CD4-positive, alpha-beta T cell treated with Interleukin-10 for 1 hour (primary cell): ENCODE measurements at places on chromosomes 6 and 20.

- no peak for DNase-seq
These were observed 18.5 kb downstream of the MAP1LC3A start for GRCh38 chr20:34577061-34577460.

DNA sequence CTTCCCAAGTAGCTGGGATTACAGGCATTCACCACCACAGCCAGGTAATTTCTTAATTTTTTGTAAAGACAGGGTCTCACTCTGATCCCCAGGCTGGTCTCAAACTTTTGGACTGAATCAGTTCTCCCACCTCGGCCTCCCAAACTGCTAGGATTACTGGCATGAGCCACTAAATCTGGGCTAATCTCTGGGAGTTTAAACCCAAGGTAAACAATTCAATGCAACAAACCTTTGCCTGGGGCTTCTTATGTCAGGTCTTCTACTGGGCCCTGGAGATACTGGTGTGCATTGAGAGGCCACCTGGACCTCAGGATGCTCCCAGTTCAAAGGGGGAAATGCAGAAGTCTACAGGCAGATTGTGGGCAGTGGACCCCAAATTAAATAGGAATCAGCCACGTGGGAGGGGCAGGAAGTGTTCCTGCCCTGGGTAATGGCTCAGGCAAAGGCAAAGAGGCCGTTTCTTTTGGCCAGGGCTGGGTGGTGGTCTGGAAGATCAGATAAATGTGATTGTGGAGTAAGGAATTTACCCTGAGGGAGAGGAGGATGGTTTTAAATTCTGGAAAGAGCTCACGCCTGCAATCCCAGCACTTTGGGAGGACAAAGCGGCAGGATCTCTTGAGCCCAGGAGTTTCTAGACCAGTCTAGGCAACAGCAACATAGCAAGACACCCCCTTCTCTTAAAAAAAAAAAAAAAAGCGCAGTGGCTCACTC is 1.3 kb upstream of the MYBL2 start:
- DNase-seq: no peak

- no peak for DNase-seq
These were observed 5.5 kb downstream of the GRIK2 start for GRCh38 chr6:101398716-101399615.

DNA sequence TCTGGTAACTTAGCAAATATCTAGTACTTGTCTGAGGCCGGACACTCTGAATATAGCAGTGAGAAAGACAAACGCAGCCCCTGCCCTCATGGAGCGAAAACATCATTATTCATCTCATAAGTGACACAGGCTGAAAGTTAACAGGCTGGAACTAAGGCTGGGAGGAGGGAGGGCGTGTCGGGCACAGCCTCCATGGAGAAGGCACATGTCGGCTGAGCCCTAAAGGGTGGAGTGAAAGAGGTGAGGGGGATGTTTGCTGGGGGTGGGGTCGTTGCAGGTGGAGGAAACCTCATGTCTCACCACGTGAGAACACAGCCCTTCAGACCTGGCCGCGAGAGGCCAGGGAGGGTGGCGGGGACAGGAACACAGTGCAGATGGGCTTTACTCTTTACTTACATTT is 108.8 kb upstream of the FOXC1 start:
- no peak for DNase-seq

GRCh38 chr6:166798652-166799051 is 157.7 kb downstream of the RNASET2 start:
- DNase-seq: no peak

- DNase-seq: no peak
These were observed 238.6 kb downstream of the ESR1 start for GRCh38 chr6:152046118-152046517.

- DNase-seq: no peak
These were observed 143.8 kb downstream of the BTBD3 start for GRCh38 chr20:12061466-12061865.

- DNase-seq: no peak
These were observed 87.4 kb downstream of the GJA1 start for GRCh38 chr6:121522771-121523386.

DNA sequence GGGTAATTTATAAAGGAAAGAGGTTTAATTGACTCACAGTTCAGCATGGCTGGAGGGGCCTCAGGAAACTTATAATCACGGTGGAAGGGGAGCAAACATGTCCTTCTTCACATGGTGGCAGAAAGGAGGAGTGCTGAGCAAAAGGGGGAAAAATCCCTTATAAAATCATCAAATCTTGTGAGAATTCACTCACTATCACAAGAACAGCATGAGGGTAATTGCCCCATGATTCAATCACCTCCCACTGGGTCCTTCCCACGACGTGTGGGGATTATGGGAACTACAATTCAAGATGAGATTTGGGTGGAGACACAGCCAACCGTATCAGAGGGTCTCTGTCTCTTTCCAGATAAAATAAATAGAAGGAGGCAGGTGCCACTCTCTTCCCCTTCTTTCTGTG is 48.7 kb downstream of the TNFAIP3 start:
- DNase-seq: no peak

- peak; percentile 53 for DNase-seq
These were observed 47.6 kb downstream of the AGPAT4 start for GRCh38 chr6:161226009-161226964.

GRCh38 chr6:22042706-22043105 is 254.1 kb downstream of the PRL start:
- no peak for DNase-seq

DNA sequence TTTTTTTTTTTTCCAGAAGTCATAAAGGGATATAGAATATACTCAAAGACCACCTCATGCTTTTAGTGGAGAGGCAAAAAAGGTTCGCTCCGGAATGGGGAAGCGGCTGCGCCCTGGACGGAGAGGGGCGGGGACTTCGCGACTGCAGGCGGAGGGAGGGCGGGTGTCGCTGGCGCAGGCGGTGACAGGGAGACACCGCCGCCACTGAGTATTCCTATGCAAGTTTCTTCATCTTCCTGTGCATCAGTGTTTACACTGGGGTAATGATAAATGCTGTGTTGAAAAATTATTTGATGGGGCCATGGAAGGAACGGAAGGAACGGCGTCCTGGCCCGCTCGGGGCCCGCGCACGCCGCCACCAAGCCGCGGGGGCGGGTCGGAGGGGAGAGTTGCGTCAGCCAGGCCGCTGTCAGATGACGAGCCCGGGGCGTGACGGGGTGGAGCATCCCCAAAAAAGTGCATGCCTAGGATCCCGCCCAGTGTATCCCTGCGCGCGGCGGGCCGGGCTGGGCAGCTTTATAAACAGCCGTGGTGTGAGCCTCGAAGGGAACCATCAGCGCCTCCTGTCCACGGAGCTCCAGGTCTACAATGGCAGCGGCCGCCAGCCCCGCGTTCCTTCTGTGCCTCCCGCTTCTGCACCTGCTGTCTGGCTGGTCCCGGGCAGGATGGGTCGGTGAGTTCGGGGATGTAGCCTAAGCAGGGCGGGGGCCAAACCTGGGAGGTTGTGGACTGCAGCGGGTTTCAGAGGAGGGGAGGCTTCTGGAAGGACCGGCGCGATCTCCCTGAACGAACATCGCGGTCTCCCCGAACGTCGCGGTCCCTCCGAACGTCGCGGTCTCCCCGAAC is at the start of gene ULBP1:
Gene ULBP1 (plus strand): TSS at position 482 of the 846 bp plus-strand sequence. CDS start 107 bp downstream, at position 589.
- DNase-seq: peak; percentile 80

DNA sequence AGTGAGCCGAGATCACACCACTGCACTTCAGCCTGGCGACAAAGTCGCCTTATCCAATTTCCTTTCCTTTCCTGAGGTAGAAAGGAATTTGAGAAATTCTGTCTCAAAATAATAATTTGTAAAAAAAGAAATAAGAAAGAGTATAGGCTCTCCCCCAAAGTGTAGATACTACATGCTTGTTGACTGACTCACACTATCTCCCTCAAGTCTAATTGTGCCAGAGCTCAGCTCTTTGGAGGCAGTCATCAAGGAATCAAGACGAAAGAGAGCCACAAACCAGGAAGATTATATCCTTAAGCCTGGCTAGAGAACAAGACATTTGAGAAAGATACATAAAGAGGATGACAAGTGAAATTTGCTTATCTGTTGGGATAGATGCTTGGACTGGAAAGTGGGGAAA is 3.7 kb upstream of the FKBPL start:
- DNase-seq: no peak

GRCh38 chr6:27809939-27810767 is 102.0 kb downstream of the OR2B2 start:
- peak; percentile 95 for DNase-seq

GRCh38 chr20:36850759-36851158 is 25.2 kb upstream of the TLDC2 start:
- no peak for DNase-seq

GRCh38 chr20:44866703-44867335 is 18.7 kb upstream of the YWHAB start:
- no peak for DNase-seq

DNA sequence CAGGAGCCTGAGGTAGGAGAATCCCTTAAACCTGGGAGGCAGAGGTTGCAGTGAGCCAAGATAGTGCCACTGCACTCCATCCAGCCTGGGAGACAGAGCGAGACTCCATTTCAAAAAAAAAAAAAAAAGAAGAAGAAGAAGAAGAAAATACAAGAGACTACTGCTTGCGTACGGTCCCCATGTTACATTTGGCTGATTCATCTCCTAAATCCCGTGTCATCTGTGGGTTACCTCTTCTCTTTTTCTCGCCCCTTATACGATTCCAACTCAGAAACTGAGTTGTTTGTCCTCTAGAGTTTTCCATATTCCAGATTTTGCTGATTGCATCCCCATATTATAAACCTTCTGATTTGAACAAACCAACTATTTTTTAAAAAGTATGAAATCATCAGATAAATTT is 62.4 kb upstream of the NELFCD start:
- no peak for DNase-seq

- no peak for DNase-seq
These were observed 13.9 kb upstream of the ABHD16B start for GRCh38 chr20:63847237-63848002.

GRCh38 chr6:144654506-144654905 is 369.4 kb downstream of the UTRN start:
- no peak for DNase-seq

GRCh38 chr20:52761867-52762266 is 210.3 kb upstream of the TSHZ2 start:
- no peak for DNase-seq

DNA sequence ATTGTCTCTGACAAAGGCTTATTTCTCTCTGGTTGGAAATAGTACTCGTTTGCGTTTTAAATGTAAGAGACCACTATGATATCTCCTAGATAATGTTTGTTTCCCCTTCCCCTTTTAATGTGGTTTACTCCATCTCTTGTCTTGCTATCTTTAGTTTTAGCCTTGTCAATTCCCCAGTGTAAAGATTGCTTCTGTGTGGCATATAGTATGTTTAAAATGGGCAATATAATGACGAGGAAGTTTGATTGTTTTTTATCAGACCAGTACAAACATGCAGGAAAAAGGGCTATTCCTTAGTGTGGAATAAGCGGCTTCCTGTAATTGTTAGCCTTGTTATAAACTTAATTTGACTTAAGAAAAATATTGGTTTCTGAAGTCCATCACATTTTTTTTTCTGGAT is 3.1 kb downstream of the QKI start:
- no peak for DNase-seq

GRCh38 chr6:78538002-78538401 is 329.3 kb upstream of the IRAK1BP1 start:
- no peak for DNase-seq

DNA sequence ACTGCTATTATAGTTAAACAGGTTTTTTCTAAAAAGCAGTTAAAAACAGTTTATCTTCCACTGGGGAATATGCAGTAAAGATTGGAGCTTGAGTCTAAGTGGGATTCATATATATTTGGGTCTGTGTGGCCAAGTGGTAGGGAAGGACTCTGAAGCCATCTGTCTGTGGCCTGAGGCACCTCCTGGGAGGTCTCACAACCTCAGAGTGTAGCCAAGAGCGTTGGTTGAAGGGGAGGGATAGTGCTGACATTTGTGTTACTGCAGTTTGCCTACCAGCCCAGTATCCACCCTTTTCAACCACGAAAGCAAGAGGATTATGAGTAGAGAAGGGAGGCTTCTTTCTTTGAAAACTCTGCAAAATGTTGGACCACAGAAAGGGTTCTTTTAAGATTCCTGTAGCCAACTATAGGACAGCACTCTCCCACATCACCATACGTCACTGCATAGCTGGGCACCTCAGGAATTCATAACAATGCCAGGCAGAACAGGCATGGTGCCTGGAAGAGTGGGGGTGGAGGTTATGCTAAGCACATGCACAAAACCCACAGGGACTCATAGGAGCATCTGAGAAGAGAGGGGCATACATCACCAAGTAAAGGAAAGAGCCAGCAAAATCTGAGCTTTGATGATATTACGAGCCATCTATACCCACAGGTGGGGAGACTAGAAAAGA is 90.5 kb upstream of the HEY2 start:
- DNase-seq: no peak

GRCh38 chr6:87274660-87275274 is 47.6 kb upstream of the SMIM8 start:
- no peak for DNase-seq

DNA sequence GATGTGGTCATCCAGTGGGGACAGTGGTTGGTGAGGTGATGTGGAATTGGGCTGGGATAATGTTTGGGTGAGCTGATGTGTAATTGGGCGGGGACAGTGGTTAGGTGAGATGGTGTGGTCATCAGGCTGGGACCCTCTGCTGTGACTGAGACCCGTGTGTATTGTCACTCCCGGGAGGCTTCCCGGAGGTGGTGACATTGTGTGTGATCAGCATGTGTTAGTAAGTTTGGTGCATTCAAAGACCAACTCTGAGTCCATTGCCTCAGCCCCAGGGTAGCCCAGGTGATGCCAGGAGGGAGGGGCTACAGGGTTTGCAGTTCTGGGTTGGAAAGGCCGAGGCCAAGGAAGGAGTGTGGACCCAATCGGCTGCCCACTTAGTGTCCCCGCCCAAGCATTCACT is 375.5 kb downstream of the TAF4 start:
- DNase-seq: no peak

GRCh38 chr6:134821928-134822864 is 127.7 kb downstream of the ALDH8A1 start:
- no peak for DNase-seq

DNA sequence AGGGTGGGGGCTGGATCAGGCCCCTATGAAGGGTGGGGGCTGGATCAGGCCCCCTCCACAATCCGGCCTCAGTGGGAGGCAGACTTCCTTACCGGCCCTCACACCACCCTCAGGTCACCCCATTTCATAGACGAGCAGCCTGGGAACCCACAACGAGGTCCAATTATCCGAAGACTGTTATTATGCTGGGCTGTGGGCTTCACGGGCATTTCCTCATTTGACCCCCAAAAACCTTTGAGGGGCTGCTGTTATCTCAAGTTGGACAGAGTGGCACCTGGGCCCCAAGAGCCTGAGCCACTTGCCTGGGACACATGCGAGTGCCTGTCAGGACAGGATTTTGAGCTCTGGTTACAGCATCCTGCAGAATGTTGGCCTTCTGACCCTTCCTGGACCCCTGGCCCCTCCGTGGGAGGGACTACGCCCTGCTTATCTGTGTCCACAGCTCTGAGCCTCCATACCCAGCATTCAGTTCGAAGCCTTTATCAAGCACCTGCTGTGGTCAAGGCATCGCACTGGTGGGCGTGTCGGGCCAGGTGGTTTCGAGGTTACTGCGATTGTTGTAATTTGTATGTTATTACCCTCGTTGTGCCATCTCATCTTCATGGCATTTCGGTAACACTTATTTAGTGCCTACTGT is 34.5 kb upstream of the PCMTD2 start:
- no peak for DNase-seq
